ENCODE measurements at places on chromosomes 1 and 21.

DNA sequence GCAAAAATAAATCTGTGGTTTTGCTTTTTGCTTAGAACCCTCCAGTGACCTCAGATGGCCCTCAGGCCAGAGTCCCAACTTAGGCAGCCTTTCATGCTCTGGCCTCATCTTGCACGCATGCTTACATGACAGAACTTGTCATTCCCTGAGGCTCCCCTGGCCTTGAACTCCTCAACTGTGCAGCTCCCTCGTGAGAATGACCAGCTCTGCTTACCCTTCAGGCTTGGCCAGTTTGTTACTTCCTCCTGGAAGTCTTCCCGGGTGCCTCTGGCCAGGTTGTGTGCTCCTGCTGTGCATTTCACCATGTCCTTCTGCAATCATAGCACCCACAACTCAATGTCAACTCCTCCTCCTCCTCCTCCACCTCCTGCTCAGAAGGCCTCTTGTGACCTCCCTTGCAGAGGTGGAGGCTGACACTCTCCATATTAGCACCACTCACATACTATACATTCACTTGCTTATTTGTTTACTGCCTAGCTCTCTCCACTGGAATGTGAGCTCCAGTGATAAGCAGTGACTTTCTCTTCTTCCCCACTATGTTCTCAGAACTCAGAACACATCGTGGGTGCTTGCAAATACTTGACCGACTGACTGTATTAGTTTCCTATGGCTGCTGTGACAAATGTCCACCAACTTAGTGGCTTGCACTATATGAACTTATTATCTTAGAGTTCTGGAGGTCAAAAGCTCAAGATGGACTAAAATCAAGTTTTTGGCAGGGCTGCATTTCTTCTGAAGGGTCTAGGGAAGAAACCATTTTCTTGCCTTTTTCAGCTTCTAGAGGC lies 41.9 kb downstream of the RCSD1 start:
- DNase-seq: no peak

DNA sequence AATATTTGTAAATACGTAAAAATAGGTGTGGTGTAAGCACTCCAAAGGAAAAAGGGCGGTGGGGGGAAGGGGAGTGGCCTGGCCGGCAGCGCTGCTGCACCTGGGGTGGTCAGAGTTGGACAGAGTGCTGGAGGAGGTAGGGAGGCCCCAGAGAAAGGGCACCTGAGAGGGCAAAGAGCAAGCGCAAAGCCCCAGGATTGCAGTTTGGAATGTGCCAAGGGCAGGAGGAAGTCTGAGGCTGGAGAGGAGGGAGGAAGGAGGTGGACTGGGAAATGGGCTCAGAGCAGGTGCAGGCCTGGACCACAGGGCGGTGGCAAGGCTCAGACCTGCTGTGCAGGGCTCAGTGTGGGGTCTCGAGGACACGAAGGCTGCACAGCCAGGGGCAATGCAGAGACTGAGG lies 30.6 kb downstream of the LDLRAP1 start:
- DNase-seq: no peak

GRCh38 chr21:36859744-36860501 lies 106.5 kb downstream of the HLCS start:
- DNase-seq: no peak

DNA sequence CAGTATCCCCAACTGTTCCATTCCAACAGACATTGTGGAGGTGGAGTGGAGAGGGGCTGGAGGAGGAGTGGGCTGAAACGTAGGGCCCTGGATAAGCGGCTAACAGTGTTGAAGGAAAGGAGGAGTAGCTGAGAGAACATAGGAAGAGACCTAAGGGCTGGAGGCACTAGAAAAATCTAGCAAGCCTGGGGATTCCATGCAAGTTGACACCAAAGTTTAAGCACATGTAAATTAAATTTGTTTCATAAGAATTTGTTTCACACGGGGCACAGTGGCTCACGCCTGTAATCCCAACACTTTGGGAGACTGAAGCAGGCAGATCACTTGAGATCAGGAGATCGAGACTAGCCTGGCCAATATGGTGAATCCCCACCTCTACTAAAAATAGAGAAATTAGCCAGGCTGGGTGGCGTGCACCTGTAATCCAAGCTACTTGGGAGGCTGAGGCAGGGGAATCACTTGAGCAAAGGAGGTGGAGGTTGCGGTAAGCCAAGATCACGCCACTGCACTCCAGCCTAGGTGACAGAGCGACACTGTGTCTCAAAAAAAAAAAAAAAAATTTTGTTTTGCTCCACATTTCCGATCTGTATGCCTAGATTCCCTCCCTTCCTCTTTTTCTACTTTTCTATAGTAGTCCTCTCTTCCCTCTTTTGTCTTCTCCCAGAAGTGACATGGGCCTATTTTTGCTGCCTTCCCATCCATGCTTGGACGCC lies 530 bp upstream of the CD244 start:
- DNase-seq: no peak

DNA sequence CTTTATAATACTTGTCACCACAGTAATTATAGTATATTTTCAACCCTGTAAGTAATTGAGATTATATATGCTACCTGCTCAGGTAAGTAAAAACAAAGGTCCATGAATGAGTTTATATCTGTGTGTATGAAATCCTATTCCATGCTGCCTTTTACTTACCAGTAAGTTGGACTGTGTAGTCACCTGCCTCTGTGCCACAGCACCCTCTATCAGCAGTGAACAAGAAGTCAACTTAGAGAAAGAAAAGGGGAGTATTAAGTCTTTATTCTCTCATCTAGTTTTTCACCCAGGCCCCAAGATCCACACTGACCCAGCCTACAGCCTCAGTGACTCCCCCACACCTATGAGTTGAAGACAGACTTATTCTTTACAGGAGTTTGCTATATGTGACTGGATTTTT lies 36.9 kb upstream of the IFI16 start:
- DNase-seq: no peak

DNA sequence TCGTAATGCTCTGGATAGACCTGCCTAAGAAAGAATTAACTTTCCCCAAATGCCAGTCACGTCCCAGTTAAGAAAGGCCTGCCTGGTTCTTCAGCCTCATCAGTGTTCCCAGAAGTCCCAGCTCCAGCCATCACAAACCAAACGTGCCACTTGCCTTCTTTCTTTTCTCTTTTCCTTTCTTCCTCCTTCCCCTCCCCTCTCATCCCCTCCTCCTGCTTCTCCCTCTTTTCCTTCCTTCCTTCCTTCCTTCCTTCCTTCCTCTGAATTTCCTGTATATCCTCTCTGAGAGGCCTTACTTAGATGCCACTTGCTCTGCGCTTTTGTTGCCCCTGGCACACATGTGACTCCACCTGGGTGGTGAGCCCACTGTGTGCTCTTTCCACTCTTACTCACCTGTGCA lies 228.2 kb downstream of the NFIA start:
- DNase-seq: no peak

DNA sequence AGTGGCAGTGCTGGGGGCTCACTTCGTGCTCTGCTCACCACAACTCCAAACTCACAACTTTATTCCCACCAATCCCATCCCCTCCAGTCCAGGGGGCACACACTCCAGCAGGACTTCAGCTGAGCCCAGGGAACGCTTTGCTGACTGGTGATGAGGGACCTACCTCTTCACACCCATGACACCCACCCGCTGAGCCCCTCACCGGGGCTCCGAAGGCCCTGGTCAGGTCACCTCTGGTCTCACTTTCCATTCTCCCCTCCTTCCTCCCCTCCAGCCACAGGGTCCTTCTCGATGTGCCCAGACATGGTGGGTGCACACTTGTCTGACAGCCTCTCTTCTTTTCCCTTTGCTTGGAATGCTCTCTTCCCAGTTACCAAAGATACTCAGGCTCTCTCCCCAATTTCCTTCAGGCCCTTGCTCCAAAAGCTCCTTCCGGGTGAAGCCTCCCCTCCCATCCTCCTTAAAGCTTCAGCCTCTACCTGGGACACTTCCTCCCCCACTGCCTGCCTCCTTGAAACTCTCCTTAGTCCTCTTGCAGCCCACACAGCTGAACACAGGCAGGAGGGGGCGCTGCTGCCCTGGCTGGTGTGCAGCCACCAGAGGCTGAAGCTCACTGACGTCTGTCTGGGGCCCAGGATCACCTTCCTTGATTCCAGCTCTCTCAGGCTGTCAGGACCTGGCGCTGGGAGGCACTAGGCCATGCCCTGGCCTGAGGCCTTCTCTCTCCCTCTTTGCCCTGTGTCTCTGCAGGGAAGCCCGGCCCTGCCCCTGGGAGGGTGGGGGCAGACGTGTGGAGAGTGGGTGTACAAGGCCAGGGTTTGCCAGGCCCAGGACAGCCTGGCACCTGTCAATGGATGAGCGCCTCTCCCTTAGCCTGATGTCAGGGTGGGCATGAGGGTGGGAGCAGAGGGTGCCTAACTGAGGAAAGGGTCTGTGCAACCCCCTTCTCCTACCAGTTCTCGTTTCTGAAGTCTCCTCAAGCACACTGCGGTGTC lies 1.6 kb downstream of the KCNE1 start:
- DNase-seq: no peak

DNA sequence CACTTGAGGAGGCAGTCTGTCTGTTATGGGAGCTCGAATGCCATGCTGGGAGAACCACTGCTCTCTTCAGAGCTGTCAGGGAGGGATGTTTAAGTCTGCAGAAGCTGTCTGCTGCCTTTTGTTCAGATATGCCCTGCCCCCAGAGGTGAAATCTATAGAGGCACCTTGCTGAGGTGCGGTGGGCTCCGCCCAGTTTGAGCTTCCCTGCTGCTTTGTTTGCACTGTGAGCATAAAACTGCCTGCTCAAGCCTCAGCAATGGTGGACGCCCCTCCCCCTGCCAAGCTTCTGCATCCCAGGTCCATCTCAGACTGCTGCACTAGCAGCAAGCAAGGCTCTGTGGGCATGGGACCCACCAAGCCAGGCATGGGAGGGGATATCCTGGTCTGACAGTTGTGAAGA lies 247.5 kb downstream of the LMX1A start:
- no peak for DNase-seq

- no peak for DNase-seq
These were observed 21.2 kb downstream of the ACTRT2 start for GRCh38 chr1:3042481-3042880.

GRCh38 chr1:200979574-200980451 lies 43.7 kb downstream of the KIF21B start:
- no peak for DNase-seq

GRCh38 chr1:188027613-188028012 lies 1198.9 kb downstream of the PLA2G4A start:
- no peak for DNase-seq

DNA sequence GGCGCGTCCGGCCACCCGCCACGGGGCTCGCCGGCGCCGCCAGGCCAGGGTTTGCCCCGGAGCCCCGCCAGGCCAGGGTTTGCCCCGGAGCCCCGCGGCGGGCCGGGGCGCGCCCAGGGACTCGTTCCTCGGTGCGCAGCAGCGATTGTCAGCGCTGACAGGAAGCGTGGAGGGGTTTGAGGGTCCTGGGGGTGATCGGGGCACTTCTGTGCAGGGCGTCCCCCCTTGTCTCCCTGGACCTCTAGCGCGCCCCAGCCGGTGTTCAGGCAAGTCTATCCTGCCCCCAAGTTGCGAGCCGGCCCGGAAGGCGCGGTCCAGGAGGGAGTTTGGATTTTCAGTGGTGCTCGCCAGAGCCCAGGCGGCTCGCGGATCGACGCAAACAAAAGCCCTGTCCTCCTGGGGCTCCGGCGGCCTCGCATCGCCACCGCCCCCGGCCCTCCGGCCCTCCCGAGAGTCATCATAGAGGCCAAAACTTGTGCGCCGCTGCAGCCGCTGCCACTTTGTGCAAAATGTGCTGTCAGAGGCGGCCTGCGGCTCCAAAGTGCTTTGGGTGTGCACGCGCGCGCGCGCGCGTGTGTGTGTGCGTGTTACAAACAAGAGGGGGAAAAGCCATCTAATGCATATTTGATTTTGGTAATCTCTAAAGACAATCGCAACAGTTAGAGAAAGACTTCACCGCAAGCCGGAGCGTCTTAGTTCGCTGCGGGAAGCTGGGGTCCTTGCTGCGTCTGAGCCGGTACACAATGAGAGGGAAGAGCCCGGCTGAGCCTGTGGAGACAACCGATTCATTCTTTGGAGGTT lies 1.0 kb downstream of the ROR1 start:
- no peak for DNase-seq

DNA sequence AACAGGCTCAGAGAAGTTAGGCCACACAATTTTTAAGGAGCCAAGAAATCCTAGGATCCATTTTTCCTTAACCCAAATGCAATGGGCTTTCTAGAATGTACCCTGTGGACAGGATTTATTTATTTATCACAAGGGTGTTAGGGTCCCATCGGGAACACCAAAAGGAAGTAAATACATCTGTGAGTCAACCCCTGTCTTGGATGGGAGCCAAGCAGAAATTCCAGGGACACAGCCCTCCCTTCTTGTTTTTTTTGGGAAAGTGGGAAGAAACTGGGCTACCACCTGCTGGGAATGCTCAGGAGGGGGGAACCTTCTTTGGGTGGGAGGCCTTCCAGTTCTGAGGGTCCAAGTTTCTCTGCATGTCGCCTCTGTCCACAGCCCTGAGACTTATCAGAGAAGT lies 1.3 kb downstream of the CRNN start:
- DNase-seq: no peak

- no peak for DNase-seq
These were observed 66.9 kb downstream of the NFIA start for GRCh38 chr1:61149010-61149860.

DNA sequence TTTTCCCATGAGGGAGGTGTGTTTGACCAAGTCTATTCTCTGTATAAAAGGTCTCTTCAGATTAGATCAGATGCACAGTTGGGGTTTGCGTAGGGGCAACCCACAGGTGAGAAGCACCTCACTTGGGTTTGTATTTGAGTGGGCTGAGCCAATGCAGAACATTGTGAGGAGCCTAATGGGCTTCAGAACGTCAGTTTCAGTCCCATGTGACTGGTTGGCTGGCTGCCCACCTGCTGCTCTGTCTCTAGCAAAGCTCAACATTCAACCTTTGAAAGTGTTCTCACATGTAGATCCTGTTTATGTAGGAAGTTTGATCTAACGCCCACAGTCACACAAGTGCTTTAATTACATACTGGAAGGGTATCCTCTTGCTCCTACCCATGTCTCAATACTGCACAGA lies 105.5 kb downstream of the FASLG start:
- DNase-seq: no peak

GRCh38 chr1:58397187-58397820 lies 149.2 kb downstream of the OMA1 start:
- no peak for DNase-seq

GRCh38 chr1:209839875-209840546 lies 12.2 kb downstream of the UTP25 start:
- no peak for DNase-seq

- no peak for DNase-seq
These were observed 280 bp downstream of the CREB3L4 start for GRCh38 chr1:153968000-153968363.

- no peak for DNase-seq
These were observed 442.9 kb upstream of the NEGR1 start for GRCh38 chr1:72724951-72725861.

- DNase-seq: no peak
These were observed 19.2 kb upstream of the CLSTN1 start for GRCh38 chr1:9842781-9843575.

DNA sequence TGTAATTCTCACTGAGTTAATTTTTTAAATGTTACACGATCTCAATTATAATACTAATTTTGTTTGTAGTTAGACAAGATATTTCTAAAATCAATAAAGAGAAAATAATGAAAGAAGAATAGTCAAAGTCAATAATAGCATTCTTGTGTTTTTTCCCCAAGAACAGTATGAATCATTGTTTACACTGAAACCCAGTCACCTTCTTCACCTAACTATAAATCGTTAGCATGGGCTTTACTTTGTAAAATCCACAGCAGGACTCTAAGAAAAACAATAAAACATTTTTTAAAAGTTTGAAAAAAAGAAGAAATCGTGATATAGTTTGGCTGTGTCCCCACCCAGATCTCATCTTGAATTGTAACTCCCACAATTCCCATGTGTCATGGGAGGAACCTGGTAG lies 234.6 kb upstream of the LYPLAL1 start:
- DNase-seq: no peak

- no peak for DNase-seq
These were observed 413.8 kb upstream of the NFIA start for GRCh38 chr1:60668585-60668984.

Measured in urinary bladder (tissue), 4 donors.